ENCODE measurements at places on chromosomes 13 and 19.
A peak's percentile ranks its signal among the peaks of the same experiment; 100 is the strongest.

GRCh38 chr19:9757544-9758501 lies 10.7 kb downstream of the ZNF846 start:
- DNase-seq: no peak

- no peak for DNase-seq
These were observed 10.0 kb upstream of the VSTM2B start for GRCh38 chr19:29515706-29516357.

DNA sequence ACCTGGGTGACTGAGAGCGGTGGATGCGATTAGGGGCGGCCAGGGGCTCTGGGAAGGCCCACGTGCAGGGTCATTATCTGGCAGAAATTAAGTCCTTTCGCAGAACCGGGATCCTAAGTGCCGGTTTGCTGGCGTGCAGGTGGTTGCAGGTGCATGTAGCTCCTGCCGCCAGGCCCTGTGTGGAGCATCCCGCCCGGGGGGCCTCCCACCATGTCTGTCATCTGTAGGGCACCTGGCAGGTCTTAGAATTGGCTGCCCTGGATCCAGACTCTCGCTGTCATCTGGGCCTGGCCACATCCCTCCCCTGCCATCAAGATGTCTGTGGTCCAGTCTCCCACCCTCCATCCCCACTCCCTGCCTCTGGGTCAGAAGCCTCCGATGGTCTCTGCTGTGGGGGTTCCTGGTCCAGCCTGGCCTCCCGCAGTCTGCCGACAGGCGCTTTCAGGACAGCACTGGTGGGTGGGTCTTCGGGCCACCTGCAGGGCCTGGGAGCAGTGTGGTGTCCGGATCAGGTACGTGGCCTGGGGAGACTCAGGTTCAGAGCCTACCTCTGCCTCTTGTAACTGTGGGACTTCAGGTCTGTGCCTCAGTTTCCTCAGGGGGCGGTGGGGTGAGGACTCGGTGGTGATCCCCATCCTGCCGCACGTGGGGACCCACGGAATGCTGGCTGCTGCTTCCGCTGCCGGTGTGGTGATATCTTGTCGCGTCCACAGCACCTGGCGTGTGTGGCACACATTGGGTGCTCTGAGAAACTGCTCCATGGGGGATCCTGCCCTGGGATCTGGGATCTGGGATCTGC lies 5.4 kb downstream of the GNA11 start:
- no peak for DNase-seq

- no peak for DNase-seq
These were observed 35.6 kb upstream of the SPATA13 start for GRCh38 chr13:24124789-24125476.

DNA sequence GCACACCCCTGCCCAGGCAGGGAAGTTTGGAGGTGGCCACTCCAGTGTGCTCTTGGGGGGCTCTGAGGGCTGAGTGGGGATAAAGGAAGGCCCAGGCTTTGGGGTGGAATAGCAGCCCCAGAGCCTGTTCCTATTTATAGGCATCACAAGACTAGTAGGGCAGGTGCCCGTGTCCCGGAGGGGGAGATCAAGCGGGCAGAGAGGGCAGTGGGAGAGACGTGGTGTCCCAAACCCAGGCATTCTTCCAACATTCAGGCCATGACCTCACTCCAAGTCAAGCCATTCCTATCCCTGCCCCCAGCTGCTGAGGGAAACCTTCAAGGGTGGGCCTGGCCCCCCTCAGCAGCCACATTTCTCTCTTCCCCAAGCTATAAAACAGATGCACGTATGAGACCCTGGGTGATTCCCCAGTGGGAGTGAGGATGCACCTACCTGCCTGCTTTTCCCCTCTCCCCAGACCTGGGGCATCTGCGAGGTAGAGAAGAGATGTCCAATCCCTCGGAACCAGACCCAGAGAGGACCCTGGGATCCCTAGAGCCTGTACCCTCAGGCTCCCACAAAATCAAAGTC lies 3.9 kb downstream of the WIZ start:
- DNase-seq: no peak

DNA sequence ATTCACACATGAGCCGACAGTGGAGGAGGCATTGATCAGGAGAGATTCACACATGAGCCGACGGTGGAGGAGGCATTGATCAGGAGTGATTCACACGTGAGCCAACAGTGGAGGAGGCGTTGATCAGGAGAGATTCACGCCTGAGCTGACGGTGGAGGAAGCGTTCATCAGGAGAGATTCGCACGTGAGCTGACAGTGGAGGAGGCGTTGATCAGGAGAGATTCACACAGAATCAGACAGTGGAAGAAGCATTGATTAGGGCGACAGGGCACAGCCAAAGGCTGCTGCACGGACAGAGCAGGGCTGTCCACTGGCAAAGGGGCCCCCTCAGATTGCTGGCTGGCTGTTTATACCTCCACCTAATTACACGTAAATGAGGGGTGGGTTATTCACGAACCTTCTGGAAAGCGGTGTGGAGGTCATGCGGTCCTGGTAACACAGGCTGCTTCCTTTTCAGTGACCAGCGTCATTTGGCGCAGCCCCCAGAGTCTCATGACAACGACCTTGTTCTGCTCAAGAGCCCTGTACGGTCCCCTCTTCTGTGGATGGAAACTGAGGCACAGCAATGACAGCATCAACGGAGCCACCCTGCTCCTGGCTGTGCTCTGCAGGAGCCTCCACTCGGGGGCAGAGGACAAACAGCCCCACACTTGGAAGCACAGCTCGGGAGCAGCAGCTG lies 50.6 kb upstream of the GAS6 start:
- no peak for DNase-seq

- no peak for DNase-seq
These were observed 300.3 kb downstream of the MYO16 start for GRCh38 chr13:108929532-108930206.

DNA sequence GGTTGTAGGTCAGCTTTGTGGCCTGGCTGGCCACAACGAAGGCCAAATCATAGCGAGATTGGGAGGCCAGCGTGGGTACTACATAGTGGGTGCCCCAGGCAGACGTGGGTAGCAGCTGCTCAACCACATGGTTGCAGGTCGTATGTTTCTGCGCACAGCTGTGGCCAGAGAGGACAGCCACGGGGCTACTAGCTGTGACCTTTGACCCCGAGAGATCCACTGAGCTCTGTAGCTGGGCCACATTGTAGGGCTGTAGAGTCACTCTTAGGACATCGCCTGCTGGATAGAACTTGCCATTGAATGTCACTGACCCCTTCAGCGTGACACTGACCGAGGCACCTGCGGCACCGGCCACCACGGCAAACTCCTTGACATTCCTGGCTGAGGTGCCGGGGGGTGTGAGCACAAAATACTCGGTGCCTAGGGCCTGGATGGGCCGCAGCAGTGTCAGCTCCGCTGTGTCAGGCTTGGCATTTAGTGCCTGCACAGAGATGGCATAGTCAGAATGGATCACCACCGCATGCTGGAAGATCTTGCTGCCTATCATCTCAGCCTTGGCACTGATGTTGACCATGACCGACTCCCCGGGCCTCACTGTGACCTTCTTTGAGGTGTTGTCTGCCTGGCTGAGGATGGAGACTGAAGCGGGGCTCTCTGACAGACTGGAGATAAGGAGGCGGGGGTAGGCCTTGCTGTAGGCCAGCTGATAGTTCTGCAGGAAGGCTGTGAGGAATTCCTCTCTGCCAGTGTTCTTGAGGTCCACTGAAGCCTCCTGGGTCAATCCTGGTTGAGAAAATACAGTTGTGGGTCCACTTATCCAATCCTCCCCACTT lies 6.7 kb downstream of the FCGBP start:
- no peak for DNase-seq

- DNase-seq: no peak
These were observed 4.5 kb downstream of the FGF9 start for GRCh38 chr13:21675095-21675991.

DNA sequence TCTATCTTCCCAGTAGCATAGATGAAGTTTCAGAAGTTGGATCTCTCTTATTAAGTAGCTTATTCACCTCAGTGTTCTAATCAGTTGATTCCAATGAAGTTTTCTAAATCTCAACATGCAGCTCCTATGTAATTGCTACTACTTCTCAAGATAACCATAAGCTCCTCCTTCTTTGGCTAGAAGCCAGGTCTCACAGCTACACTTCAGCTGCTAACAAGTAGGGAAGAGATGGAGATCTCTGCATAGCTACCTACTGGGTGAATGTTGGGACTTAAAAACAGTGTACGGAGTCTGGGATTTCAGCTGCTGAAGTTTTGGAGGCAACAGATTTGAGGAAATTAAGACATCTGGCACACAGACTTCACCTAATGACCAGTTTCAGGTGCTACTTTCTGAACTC lies 661.0 kb downstream of the SLITRK1 start:
- no peak for DNase-seq

DNA sequence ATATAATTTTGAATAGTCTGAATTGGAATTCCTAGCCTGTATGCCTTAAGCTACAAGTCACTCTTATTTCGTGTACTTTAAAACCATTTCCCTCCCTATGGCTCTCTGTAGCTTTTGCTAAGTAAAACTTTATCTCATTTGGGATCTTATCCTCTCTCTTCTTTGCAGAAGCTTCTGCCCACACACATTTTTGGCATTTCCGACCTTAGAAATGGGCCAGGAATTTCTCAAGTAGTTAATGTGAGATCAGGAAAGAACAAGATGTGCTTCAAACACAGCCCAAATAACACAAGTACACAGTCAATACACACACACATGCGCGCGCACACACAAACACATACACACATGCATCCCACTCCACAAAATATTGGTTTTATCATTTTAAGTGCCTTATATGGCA lies 931.0 kb upstream of the MIR17HG start:
- DNase-seq: no peak

GRCh38 chr13:40429706-40430545 lies 236.5 kb downstream of the FOXO1 start:
- no peak for DNase-seq

DNA sequence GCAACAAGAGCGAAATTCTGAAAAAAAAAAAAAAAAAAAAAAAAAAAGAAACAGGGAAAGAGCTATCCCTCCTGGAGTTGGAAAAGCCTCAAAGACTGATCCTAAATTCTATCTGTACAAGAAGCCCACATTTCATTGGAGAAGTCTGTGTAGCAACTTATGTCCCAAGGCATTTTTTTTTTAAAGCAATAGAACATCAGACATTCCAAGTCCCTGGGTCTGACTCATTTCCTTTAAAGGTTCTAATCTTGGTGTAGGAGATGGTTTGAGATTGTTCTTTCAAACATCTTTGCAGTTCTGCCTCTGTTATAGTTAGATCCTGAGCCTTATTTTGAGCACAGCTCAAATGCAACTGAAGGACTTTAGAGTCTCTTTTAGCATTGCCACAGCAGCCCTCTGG lies 706.5 kb upstream of the MIR17HG start:
- DNase-seq: no peak

GRCh38 chr13:88068316-88068715 lies 397.1 kb downstream of the SLITRK5 start:
- DNase-seq: no peak

DNA sequence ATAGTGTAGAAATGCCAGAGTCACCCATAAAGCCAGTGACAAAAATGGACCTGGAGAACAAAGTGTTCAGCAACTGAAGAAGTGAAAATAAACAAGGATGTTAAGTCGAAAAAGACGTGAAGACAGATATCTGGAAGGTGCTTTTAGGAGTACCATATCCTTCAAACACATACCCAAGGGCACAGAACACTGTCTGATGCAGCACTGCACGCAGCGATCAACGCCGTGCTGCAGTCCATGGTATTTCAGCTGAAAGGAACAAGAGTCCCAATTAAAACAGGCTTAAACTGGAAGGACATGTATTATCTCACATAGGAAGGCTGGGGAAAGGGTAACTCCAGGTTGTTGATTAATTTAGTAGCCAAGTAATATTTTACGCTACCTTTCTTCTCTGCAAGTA lies 108.2 kb downstream of the SGCG start:
- no peak for DNase-seq

DNA sequence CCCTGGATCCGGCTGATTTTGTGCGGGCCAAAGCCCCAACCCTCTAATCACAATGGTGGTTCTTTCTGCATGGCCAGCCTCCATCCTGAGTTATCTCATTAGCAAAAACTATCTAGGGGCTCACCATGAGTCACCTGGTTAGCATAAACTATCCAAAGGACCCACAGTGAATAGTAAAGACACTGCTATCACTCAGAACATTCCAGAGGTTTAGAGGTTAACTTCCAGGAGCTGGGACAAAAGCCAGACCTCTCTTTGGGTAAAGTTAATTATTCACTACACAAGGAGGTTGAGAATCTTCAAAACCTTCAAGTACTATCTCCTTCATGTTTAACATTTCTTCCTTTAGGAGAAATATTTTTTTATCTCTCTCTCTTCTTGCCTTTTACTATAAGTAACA lies 18.8 kb upstream of the PPP5C start:
- DNase-seq: no peak

- DNase-seq: peak; percentile 64
These were observed 14.7 kb downstream of the NOVA2 start for GRCh38 chr19:45958769-45959516.

GRCh38 chr19:18896421-18896841 lies 473 bp upstream of the CERS1 start:
- DNase-seq: peak; percentile 40

- peak; percentile 30 for DNase-seq
These were observed 10.7 kb upstream of the PABPC3 start for GRCh38 chr13:25085125-25085742.
